ENCODE measurements at places on chromosomes 3 and 15.

DNA sequence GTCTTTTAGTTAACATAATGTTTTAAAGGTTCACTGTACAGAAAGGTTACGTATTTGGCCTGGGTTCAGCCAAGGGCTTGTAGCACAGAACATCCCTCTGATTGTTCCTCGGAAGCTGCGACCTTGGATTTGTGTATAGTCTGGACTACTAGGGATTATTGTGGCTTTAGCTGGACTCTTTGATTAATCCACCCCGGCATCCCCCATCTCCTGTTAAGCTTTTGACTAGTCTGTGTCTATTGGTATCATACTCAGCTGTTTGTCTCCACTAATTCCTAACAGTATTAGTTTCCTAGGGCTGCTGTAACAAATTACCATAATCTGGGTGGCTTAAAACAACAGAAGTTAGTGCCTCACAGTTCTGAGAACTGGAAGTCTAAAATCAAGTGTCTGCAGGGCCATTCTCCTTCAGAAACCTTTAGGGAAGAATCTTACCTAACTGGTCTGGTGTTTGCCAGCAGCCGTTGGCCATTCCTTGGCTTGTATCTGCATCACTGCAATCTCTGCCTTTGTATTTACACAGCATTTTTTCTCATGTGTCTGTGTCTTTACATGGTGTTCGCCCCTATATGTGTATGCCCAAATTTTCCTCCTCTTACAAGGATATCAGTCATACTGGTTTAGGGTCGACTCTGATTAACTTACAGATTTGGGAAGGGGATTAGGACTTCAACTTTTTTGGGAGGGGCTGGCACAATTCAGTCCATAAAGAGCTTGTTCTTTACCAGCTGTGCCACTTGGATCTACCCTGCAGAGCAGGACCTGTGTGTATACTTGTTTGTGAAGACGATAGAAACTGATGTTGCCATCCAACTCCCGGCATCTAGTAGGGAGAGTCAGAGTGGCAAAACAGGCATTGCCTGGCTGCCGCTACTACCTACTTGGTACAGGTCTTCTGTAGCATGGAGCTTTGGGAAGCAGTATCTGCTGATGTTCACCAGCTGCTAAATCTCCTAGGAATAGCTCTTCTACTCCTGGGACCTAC is 117.8 kb downstream of the UBE2E2 start:
- no peaks in the 10 kb centered on the region for H3K27me3 ChIP-seq
- no peaks in the 10 kb centered on the region for H3K36me3 ChIP-seq
- no peak overlapping the region for H3K27ac ChIP-seq
- no peak for DNase-seq

GRCh38 chr3:188184160-188184559 is 30.2 kb downstream of the LPP start:
- peaks cover 64% of the 10 kb centered on the region for H3K4me1 ChIP-seq
- H3K36me3 ChIP-seq = peaks cover 36% of the 10 kb centered on the region
- H3K27me3 ChIP-seq = no peaks in the 10 kb centered on the region
- no peak overlapping the region for H3K4me3 ChIP-seq
- no peak for DNase-seq

DNA sequence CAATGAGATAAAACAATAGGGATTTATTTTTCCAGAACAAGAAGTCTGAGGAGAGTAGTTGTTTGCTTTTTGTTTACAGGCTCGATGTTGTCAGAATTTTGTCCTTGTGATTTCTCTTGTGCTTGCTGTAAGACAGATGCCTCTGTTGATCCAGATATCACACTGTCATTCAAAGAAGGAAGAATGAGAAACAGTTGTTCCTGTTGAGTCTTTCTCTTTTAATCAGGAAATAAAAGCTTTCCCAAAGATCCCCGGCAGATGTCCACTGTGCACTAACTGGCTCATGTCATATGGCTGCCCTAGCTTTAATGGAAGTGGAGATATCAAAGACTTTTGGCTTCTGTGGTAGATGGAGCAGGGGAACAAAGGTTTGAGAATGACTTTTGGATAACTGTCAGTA is 6.8 kb downstream of the SERPINI1 start:
- H3K27me3 ChIP-seq = no peaks in the 10 kb centered on the region
- H3K4me3 ChIP-seq = no peak overlapping the region
- H3K4me1 ChIP-seq = no peaks in the 10 kb centered on the region
- H3K27ac ChIP-seq = no peak overlapping the region
- no peaks in the 10 kb centered on the region for H3K36me3 ChIP-seq

DNA sequence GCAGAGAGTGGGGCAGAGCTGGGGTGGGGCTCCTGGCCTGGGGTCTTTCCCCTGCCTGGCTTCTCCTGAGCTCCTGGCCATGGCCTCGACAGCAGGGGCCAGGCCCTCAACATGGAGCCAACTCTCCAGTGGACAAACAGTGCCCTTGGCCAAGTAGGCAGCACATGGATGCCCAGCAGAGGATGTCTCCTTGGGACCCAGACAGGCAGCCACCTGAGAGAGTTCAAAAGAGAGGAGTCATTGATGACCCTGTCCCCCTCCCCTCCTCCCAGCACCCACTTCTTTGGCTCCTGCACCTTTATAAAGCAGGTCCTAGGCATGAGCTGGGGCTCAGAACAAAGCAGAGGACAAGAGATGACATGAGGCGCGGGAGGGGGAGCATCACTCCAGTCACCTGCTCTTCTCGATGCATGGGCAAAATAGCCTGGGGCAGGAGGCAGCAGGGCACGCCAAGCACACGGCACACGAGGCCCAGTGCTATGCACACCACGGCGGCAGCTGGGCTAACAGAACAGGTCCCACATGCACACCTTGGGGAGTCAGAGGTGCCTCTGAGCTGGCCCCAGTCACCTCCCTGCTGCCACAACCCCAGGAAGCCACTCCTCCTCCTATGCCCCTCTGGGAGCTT is 27.4 kb downstream of the SHISA5 start:
- peak; percentile 73 for DNase-seq
- peaks cover 75% of the 10 kb centered on the region for H3K4me1 ChIP-seq
- no peaks in the 10 kb centered on the region for H3K27me3 ChIP-seq
- H3K4me3 ChIP-seq = no peak overlapping the region

GRCh38 chr3:160935413-160936095 is 169.6 kb downstream of the B3GALNT1 start:
- DNase-seq = no peak
- H3K36me3 ChIP-seq = no peaks in the 10 kb centered on the region
- H3K27me3 ChIP-seq = no peaks in the 10 kb centered on the region
- H3K4me1 ChIP-seq = no peaks in the 10 kb centered on the region
- no peak overlapping the region for H3K27ac ChIP-seq

- no peak overlapping the region for H3K4me3 ChIP-seq
- no peak overlapping the region for H3K27ac ChIP-seq
- H3K4me1 ChIP-seq = no peaks in the 10 kb centered on the region
- H3K36me3 ChIP-seq = no peaks in the 10 kb centered on the region
- no peaks in the 10 kb centered on the region for H3K27me3 ChIP-seq
These were observed 20.9 kb downstream of the PGBD4 start for GRCh38 chr15:34122771-34123183.

DNA sequence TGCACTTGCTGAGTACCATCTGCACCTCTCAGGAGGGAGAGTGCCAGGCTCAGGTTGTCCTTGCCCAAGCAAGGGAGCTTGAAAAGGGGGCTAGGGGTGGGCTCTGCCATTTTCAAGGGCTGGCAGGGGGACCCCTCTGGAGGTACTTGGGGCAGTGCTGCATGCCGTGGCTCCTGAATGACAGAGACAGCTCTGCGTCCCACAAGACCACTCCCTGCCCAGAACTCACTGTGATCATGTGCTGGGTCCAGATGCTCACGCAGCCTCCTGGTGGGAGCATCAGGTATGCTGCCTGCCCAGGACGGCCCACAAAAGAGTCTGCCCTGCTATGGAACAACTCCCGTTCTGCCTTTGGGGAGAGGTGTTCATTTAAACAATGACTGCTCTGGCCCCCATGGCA is 165.2 kb downstream of the GOLGA6L4 start:
- H3K27ac ChIP-seq = no peak overlapping the region
- no peaks in the 10 kb centered on the region for H3K27me3 ChIP-seq
- no peak overlapping the region for H3K4me3 ChIP-seq
- no peaks in the 10 kb centered on the region for H3K4me1 ChIP-seq
- H3K36me3 ChIP-seq = no peaks in the 10 kb centered on the region

GRCh38 chr3:40847551-40847992 is 322.8 kb downstream of the ZNF621 start:
- H3K4me3 ChIP-seq = no peak overlapping the region
- H3K36me3 ChIP-seq = no peaks in the 10 kb centered on the region
- no peaks in the 10 kb centered on the region for H3K27me3 ChIP-seq
- no peak for DNase-seq
- H3K27ac ChIP-seq = no peak overlapping the region

- H3K36me3 ChIP-seq = no peaks in the 10 kb centered on the region
- peak; percentile 48 for DNase-seq
- peak overlapping the region; percentile 24 for H3K27ac ChIP-seq
- no peaks in the 10 kb centered on the region for H3K27me3 ChIP-seq
- H3K4me1 ChIP-seq = no peaks in the 10 kb centered on the region
These were observed 10.5 kb upstream of the PIK3CB start for GRCh38 chr3:138845181-138845601.

DNA sequence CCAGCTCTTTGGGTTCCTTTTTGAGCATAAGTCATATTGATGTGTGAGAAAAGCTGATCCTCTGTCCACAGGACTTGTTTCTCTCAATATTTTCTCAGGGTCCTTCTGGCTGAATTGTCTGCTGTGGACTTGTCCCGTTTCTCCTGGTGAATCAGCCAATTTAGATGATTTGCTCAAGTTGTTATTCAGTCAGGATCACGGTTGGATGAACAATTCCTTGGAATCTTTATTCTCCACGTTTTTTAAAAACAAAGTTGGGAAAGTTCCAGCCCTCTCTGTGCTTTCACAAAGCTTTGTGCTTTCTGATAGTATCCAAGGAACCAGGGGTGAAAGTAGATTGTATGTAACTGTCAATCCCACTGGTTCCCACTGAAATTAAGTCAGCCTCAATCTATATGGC is 61.3 kb downstream of the LRRC3B start:
- H3K36me3 ChIP-seq = no peaks in the 10 kb centered on the region
- no peak overlapping the region for H3K4me3 ChIP-seq
- no peaks in the 10 kb centered on the region for H3K27me3 ChIP-seq

GRCh38 chr3:171648069-171648468 is 162.2 kb downstream of the PLD1 start:
- H3K27ac ChIP-seq = no peak overlapping the region
- peaks cover 14% of the 10 kb centered on the region for H3K4me1 ChIP-seq
- H3K27me3 ChIP-seq = no peaks in the 10 kb centered on the region
- no peak overlapping the region for H3K4me3 ChIP-seq

Measured in spleen (tissue), 13 donors.